ENCODE measurements at places on chromosomes 12 and 14.

DNA sequence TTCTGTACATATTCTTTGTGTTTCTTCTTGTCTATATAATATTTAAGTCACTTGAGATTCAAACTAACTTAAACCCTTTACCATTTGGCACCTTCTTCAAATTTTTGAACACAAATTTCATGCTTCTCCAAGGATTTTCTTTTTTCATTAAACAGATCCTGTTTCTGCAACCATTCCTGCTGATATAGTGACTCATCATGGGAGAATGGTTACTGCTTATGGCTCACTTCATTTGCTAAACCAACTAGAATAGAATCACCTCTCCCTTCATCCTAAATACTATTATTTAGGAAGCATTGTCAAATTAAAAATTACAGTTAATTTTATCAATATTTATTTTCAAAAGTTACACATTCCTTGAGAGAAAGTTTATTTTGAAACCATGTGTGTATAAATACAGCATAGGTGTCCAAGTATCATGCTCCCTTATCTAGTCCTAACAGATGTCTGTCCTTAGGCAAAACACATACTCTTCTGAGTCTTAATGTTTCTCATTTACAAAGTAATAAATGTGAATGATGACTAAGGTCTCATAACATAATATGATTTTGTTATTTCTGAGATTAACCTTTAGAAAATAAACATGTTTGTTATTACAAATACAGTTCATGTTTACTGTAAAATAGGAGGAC is 40.7 kb downstream of the PLCZ1 start:
- DNase-seq: no peak

GRCh38 chr14:67577909-67578749 is 21.9 kb downstream of the PIGH start:
- DNase-seq: peak; percentile 8

- no peak for DNase-seq
These were observed 35.5 kb downstream of the CPSF6 start for GRCh38 chr12:69274861-69275260.

DNA sequence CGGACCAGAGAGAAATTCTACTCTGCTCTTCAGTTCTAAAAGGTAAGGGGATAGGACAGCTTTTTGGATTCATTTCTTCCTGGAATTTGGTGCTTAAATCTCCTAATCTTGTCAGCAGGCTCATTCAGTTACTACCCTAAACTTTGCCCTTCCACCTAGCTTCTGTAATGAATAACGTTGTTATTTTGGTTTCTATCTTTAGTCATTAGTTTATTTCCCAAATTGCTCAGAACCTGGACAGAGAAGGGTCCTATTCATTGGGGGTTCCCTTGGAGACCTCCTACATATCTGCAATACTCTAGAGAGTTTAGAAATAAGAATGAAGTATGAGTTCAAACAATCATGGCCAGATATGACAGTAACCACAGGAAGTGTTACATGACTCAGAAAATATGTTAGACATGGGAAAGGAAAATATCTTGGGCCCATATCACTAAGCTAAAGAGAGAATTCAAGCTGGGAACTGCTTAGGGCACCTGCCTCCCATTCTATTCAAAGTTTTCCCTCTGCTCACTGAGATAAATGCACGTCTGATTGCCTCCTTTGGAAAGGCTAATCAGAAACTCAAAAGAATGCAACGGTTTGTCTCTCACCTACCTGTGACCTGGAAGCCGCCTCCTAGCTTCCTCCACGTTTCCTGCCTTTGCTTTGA is 87.9 kb downstream of the GAS2L3 start:
- DNase-seq: no peak

- DNase-seq: no peak
These were observed 94.0 kb upstream of the PLEKHA5 start for GRCh38 chr12:19035536-19035935.

GRCh38 chr12:69916544-69917235 is 91.7 kb downstream of the MYRFL start:
- no peak for DNase-seq

GRCh38 chr12:130184404-130185090 is 22.3 kb downstream of the FZD10 start:
- no peak for DNase-seq

GRCh38 chr12:113027726-113028125 is 28.8 kb upstream of the DTX1 start:
- DNase-seq: no peak

- peak; percentile 23 for DNase-seq
These were observed 11.7 kb upstream of the RPS6KL1 start for GRCh38 chr14:74934476-74935359.

DNA sequence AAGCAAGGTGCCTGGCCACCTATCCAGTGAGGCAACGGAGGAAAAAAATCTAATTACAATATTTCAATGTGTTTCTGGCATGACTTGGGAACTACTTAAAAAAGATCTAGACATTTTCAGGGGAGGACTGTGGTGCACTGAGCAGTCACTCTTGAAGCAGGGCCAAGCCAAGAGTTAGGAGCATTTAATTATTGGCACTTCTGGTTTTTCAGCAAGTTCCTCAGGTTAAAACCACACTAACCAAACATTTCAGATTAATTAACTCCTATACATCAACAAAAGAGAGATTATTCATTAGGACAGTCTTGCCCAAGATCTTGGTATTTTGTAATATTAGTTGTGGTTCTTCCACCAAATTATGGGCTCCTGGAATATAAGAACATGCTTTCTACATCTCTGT is 25.6 kb downstream of the PRKAB1 start:
- no peak for DNase-seq

- DNase-seq: no peak
These were observed 252.3 kb downstream of the NEDD1 start for GRCh38 chr12:97159377-97159776.

DNA sequence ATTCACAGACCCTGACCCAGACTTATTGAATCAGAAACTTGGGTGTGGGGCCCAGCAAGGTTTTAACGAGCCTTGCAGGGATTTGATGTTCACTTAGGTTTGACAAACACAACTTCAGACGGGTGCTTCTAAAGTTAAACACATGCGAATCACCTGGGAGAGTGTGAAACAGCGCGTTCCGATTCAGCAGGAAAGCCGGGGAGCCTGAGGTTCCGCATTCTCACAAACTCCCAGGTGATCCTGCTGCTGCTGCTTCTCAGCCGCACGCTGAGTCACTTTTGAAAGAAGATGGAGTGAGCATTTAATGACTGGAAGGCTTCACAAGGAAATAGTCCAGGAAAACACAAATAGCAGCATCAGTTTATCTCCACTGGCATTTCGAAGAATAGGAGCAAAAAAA is 44.2 kb upstream of the DDX11 start:
- DNase-seq: no peak

GRCh38 chr12:105382771-105383622 is 52.5 kb downstream of the C12orf75 start:
- DNase-seq: peak; percentile 63

- no peak for DNase-seq
These were observed 5.0 kb downstream of the PLEKHD1 start for GRCh38 chr14:69489495-69489894.

GRCh38 chr14:103057372-103058163 is at the start of gene CDC42BPB:
TSS of gene CDC42BPB (minus strand) at chr14:103057549. CDS start at chr14:103057173, 376 bp downstream.
- peak; percentile 90 for DNase-seq

DNA sequence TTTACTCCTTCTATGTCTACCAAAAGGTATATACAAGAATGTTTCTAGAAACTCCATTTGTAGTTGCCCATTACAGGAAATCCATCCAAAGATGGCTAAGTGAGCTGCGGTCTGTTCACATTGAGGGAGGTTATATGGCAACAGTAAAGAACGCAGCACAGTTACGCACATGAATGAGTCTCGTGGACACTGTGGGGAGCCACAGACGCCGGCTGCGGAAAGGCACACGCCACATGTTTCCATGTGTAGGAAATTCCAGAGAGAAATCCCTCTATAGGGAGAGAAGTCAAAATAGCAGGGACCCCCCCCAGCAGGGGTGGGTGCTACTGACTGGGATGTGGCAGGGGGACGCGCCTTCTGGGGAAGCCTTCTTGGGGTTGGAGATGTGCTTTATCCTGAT is 139.0 kb upstream of the NCOR2 start:
- DNase-seq: no peak

GRCh38 chr12:56991319-56992246 is 14.8 kb downstream of the ZBTB39 start:
- no peak for DNase-seq

- no peak for DNase-seq
These were observed 2.9 kb downstream of the PA2G4 start for GRCh38 chr12:56107242-56107641.

GRCh38 chr14:100850841-100851585 is 25.1 kb downstream of the MEG3 start:
- no peak for DNase-seq

DNA sequence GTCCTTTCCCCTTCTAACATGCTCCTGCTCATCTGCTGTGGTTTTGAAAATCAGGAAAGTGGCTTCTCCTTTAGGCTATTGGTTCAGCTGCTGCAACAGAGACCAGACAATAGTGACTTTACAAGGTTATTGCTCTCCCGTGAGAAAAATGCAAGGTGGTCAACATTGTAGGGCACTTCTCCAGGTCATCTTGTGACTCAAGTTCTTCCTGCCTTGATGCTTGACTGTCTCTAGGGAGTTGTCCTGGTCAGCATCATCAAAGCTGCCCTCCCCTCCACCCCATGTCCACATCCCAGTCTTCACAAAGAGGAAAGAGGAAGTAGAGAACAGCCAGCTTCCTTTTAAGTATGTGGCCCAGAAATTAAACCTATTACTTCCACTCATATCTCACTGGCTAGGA is 3.9 kb upstream of the TMEM63C start:
- no peak for DNase-seq

DNA sequence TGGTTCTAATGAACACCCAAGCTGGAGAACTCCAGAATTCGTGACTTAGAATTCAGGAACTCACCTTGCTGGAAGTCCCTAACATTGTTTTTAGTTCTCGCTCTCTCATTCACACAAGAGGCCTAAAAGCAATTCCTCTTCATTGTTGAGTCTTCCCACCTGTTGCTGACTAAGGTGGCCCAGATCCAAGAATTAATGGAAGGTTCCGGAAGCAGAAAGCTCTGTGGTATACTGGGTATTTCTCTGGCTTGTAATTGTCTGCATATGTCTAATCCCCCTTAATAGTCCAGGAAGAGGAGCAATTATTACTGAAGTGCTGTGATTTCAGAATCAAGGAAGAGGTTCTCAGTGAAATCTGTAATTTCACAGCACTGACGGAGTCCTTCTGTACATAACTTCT is 31.4 kb downstream of the TMEM233 start:
- DNase-seq: no peak

DNA sequence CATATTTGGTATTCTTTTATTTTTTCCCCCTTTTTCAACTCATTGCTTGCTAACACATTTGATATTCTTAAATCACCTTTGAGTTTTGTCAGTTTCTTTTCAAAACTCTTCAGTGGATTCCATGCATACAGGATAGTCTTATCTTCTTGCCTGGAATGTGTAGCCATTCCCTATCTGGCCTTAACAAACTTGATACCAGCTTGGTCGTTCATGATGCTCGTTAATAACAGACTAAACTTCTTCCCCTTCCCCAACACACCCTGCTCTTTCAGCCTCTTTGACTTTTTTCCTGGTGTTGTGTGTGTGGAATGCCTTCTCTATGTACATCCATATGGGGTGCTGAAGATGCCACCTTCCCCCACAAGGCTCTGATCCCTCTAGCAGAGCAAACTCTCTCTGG is 17.7 kb upstream of the CALM1 start:
- no peak for DNase-seq

GRCh38 chr12:45434094-45434493 is 218.2 kb downstream of the ANO6 start:
- no peak for DNase-seq

DNA sequence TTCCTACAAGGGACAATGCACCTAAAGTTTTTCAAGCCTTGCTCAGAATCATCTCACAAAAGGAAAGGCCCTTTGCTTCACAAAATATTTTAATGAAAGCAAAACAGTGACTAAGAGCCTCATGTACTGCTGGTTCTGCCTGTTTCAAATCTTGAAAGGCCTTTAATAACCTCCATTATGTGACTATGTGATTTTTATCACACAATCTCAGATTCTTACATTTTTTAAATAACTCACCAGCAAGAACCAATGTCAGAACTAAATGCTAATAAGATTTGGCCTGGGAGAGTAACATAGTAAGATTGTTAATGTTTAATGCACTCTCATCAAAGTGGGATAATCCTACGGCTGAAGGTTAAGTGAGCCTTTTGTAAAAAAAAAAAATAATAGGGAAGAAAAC is 378.9 kb downstream of the RGS6 start:
- no peak for DNase-seq

DNA sequence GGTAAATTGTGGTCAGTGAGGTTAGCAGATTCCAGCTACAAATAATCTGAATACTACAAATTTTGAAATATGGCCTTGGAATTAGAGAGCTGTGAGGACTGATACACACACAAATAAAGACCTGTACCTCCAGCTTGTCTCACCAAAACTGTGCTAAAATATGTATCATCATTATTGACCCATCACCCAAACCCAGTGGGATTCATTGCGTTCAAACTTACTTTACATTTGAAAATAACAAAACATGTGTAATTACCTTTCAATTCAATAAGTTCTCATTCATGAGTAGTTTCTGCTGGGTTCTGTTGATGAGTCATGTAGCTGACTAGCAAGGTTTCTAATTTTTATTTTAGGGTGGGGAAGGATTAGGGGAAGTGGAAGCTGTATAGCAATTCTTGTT is 170.9 kb downstream of the MSRB3 start:
- DNase-seq: no peak

- no peak for DNase-seq
These were observed 99.9 kb downstream of the RAD51B start for GRCh38 chr14:67919259-67920032.

- no peak for DNase-seq
These were observed 50.2 kb upstream of the ELK3 start for GRCh38 chr12:96143827-96144565.

Measured in NCI-H2171 treated with DMSO at 0.1 percent for 48 hours (cell line).